T-helper 2 cell (primary cell): ENCODE measurements at places on chromosomes 7 and 10.

- DNase-seq = no peak
These were observed 39.8 kb downstream of the MINDY4 start for GRCh38 chr7:30810986-30811385.

GRCh38 chr10:128926711-128927110 lies 540.3 kb upstream of the MGMT start:
- no peak for DNase-seq

- DNase-seq = no peak
These were observed 50.4 kb upstream of the ZNF365 start for GRCh38 chr10:62323751-62324150.

DNA sequence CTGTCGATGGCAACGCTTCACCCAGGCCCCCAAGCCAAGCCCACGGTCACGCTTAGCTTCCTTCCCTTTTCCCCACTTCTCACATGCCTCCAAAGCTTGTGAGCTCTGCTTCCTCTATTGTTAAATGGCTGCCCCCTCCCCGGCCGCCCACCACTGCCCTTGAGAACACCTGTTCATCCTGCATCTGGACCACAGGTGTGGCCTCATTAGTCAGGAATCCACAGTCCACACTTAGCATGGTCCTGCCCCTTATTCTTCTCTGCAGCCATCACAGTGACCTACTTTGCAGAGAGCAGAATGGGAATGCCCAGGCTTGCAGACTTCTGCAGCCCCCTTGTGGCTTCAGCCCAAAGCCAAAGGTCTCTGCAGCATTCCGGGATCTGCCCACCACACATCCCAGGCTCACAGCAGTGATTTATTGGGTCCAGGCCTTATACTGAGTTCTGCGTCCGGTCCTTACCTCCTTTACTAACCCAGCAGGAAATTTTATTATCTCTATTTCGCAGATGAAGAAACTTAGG lies 66.9 kb downstream of the PTPRE start:
- DNase-seq = no peak

- no peak for DNase-seq
These were observed 49.6 kb downstream of the SH3PXD2A start for GRCh38 chr10:103805781-103806180.

- DNase-seq = no peak
These were observed 181.3 kb downstream of the SDK1 start for GRCh38 chr7:3482147-3482921.

GRCh38 chr7:47581804-47582763 lies at the start of gene TNS3:
Gene TNS3, minus strand, starts transcription at chr7:47582111. Its CDS starts 142,475 bp downstream, at chr7:47439636.
- DNase-seq = no peak

- no peak for DNase-seq
These were observed 210.9 kb downstream of the INHBA start for GRCh38 chr7:41491883-41492471.

DNA sequence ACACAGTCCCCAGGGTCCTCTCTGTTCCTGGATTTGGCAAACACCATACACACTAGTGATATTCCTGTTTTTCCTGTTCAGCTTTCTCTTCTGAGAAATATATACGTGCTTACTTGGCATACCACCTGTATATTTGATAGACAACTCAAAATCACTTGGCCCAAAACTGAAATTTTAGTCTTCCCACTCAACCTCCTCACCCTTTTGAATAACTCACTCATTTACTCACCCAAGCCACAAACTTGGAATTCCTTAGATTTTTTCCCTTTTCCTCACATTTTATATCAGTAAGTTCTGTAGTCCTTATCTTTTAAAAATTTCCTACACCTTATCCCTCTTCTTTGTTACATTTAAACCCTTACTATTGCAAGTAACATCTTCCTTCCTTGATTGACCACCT lies 143.4 kb downstream of the PPP1R3A start:
- DNase-seq = no peak

DNA sequence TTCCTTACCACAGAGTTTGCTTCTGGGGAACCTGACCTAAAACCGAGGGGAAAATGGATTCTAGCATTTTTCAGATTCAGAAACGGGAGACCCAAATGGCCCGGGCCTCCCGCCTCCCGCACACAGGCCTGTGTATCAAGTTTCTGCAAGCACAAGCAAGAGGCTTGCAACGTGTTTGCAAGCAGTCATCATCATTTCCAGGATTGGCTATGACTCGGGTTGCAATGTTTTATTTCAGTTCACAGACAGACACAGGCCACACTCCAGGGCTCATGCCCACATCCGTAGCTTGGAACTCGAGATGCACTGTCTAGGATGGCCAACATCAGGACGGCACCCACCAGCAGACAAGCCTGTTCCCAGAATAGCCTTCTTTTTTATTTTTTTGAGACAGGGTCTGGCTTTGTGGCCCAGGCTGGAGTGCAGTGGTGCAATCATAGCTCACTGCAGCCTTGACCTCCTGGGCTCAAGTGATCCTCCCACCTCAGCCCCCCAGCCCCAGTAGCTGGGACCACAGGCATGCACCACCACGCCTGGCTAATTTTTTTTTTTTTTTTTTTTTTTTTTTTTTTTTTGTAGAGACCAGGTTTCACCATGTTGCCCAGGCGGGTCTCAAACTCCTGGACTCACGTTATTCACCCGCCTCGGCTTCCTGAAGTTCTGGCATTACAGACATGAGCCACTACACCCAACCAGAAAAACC lies 68.1 kb upstream of the FOXK1 start:
- DNase-seq = no peak

DNA sequence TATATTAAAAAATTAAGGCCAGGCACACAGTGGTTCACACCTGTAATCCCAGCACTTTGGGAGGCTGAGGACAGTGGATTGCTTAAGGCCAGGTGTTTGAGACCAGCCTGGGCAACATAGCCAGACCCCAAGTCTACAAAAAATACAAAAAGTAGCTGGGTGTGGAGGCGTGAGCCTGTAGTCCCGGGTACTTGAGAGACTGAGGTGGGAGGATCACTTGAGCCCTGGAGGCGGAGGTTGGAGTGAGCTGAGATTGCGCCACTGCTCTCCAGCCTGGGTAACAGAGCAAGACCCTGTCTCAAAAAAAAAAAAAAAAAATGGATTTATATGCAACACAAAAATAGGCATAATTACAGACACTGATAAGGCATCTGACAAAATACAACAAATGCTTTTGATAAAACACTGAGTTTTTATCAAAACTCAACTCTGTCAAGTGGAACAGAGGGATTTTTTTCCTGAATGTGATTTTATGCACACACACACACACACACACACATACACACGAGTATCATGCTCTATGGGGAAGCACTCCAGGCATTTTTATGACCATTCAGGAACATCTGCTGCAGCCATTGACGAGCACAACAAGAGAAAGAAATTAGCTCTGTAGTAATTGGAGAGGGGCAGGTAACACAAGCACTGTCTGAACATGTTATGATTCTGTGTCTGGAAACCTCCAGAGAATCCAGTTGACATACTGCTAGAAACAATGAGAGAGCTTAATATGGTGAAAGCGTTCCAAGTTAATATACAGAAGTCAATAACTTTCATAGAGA lies 193.1 kb downstream of the WDR37 start:
- DNase-seq = no peak

GRCh38 chr10:50846753-50847152 lies 38.7 kb downstream of the A1CF start:
- no peak for DNase-seq

- DNase-seq = no peak
These were observed 40.2 kb downstream of the ANK3 start for GRCh38 chr10:60349426-60349825.

DNA sequence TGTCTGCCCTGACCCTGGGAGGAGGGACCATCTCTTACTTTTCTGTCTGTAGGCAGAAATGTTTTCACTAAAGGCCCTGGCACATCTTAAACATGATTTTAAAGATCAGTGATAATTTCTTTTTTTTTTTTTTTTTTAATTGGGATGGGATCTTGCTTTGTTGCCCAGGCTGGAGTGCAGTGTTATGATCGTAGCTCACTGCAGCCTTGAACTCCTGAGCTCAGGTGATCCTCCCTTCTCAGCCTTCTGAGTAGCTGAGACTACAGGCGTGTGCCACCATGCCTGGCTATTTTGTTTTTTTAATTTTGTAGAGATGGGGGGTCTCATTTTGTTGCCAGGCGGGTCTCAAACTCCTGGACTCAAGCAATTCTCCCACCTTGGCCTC lies 65.3 kb downstream of the RBM20 start:
- no peak for DNase-seq

GRCh38 chr7:17227766-17228490 lies 70.5 kb upstream of the AHR start:
- no peak for DNase-seq

DNA sequence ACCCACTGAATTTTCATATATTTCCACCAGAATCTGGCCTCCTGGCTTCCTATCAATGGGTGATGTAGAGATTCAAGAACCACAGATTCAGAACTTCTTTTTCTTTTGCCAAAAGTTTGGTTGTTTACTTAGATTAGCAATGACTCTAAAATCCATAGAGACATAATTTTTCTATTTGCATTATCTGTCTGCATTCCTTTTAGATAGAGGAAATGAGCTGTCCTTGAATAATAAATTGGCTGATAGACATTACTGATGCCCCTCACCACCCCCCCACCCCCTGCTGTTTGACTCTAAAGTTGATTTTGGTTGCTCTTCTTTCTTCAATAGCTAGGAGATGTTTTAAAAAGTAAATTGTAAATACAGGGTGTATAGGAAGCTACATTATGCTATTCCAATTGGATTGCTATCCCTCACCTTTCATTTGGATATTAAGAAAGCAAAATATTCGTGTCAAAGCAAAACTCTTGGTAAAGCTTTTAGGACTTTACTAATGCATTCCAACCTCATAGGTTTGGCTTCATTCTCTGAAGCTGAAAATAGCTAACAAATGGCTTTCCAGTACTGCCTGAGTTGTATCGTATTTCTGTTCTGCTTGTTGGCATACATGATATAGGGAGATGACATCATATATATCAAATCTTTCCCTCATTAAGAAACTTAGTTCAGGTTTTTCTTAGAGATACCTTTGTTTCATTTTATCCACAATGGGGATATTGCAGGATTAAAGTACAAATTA lies 606.0 kb downstream of the ARL4A start:
- DNase-seq = no peak

DNA sequence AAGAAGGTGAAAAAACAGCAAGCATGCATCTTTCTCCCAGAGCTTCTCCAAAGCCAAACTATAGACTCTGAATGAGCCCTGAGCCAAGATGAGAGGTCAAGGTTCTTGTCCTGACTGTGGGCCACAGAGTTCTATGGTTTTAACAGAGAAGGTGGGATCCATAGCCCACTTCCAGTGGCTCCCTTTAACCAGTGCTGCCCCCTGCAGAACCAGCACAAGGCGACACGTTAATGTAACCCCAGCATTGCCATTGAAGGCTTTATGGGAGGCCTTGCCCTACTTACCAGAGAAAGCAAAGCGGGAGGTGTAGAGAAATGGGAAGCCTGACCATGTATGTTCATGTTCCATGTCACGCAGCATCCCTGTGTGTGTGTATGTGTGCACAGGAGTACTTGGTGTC lies 243.6 kb downstream of the PRPF18 start:
- no peak for DNase-seq

DNA sequence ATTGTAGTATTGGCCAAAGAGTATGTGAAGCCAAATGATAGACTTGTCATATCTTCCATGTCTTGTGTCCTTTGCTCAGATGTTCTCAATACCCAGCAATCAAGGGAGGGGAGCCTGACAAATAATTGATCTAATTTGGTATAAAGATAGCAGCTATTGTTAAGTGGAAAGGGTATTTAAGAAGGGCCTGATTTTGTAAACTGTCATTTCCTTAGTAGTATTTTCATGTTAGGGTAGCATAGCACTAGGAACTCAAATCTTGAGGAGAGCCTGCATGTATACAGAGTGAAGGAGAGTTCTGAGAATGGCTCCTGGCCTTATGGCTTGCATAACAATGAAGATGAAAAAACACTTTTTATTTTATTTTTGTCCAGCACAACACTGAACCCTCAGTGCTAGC lies 53.1 kb downstream of the GNAI1 start:
- DNase-seq = no peak

DNA sequence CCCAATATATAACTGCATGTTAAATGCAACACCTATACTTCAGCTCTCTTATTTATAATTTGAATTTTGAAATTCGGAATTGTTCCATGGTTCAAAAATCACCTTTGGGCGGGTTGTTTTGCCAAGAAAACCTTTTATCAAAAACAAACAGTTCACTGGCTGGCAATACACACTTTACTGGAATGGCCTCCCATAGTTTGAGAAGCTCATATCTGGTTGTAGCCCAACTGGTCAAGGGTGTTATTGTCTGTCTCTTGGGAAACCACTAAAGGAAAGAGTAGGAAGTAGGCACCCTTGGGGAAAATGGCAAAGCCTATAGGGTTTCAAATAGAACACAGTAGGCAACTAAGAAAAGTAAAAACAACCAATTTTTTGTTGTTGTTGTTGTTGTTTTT lies 117.9 kb downstream of the HIPK2 start:
- no peak for DNase-seq

- DNase-seq = no peak
These were observed 718 bp upstream of the CTBP2 start for GRCh38 chr10:125160856-125161706.

- DNase-seq = no peak
These were observed 232.4 kb downstream of the ELMO1 start for GRCh38 chr7:37216156-37216852.

DNA sequence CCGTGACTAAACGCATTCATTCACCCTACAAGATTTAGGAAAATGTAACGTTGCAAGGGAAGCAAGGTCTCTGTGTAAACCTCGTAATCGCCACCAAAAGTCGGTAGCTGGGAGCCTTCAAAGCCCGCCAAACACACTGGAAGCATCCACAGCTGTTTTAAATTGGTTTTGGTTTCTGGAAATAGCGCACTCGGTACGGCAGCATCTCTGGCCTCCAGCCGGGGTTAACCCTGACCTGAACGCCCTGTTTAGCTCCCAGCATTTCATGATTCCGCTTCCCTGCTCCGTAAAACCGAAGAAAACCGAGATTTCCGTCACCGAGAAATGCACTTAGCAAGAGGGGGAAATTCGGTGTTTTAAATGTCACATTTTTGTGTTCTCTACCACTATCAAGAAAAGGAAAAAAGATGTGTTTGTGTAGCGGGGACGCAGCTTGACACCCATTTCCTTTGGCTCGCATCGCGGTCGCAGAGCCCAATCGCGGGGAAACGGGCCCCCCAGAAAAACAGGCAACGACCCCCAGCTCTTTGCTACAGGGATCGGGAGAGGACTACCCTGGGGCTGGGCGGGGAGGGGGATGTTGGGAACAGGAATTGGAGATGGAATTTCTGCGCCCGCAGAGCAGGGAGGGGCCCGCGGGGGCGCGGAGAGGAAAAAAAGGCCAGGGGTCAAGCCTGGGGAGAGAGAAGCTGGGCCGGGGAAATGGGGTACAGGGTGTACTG lies 646 bp downstream of the SGCE start:
- no peak for DNase-seq

GRCh38 chr10:110286841-110287240 lies 17.9 kb downstream of the SMNDC1 start:
- DNase-seq = no peak

GRCh38 chr7:100163006-100163531 lies 4.5 kb upstream of the TRAPPC14 start:
- DNase-seq = no peak

DNA sequence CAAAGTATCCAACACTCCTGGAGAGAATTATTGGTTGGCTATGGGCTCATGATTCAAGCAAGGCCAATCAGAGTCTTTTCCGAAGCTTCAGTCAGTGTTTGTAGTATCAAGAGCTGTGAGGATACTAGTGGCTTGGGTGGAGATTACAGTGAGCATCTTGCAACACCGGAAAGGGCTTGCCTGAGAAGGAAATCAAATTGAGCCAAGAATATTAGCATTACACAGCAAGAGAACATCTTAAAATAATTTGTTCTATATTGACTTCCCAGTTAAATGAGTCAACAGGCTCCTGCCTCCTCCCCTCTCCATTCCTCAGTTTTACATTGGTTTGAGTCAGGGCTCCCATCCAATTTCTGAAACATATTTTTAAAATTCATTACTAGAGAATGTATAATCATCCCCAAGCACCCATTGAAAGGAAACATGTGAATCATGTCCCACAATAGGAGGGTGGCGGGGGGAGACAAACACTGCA lies 127.4 kb downstream of the ELAPOR2 start:
- DNase-seq = no peak
